Anterior cingulate cortex (tissue), 58 donors: ENCODE measurements at places on chromosomes 3 and 15.

DNA sequence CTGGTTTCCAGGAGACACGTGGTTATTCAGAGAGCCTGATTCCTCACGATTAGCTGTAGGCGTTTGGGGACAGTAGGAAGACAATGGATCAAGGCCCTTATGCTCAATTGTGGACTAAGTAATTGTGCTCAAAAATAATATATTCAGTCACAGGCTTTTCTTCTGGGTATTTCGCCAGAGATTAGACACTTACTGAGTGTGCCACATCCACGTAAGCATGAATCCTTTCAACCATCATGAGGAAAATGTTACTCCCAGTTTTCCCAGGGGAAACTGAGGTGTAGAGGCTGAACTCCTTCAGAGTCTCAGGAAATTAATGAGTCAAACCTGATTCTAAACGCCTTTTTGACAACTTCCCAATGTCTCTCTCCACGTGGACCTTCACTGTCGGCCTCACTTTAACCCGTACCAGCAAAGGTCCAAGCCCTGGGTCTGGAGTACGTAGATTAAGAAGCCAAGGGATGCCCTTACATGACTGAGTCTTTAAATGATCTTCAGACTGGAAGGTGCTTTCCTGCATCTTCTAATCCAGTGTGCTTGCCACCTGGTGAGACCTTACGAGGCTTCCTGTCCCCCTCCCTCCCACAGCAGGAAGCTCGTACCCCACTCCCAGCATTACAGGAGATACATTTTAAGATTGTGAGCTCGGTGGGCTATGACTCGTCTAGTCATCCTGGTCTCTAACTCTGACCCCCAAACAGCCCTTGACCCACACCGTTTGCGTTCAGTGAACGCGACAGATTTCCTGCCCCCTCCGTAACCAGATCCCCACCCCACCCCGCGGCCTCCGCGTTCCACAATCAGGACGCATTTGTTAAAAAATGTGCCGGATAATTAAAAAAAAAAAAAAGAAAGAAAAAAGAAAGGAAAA lies 1.7 kb downstream of the PKM start:
- DNase-seq: no peak

DNA sequence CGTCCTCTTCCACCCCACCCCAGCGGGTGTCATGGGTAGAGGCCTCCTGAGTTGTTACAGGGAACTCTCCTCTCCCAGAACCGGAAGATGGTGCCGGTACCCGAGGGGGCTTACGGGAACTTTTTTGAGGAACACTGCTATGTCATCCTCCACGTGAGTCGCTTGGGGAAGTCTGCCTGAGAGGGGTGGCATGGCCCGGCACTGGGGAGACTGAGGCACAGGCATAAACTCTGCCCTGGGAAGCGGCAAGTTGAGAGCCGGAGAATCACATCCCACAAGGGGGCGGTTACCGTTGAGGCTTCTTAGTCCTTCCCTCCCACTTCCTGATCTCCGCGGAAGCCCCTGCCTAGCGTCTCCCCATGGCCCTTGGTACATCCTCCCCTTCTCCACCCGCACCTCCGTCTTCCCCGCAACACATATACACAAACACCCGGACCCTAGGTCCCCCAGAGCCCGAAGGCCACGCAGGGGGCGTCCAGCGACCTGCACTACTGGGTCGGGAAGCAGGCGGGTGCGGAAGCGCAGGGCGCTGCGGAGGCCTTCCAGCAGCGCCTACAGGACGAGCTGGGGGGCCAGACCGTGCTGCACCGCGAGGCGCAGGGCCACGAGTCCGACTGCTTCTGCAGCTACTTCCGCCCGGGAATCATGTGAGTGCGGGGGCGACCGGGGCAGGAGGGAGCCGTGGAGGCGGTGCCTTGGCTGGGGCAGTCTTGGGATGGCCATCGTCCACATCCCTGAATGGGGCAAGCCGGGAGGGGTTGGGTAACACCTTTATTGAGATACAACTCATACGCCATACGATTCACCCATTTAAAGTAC lies 3.4 kb downstream of the VILL start:
- peak; percentile 59 for DNase-seq

- no peak for DNase-seq
Observed at GRCh38 chr3:78878011-78878410, 889.8 kb downstream of the ROBO1 start.

GRCh38 chr3:53919741-53920140 lies 28.1 kb upstream of the SELENOK start:
- DNase-seq: no peak

DNA sequence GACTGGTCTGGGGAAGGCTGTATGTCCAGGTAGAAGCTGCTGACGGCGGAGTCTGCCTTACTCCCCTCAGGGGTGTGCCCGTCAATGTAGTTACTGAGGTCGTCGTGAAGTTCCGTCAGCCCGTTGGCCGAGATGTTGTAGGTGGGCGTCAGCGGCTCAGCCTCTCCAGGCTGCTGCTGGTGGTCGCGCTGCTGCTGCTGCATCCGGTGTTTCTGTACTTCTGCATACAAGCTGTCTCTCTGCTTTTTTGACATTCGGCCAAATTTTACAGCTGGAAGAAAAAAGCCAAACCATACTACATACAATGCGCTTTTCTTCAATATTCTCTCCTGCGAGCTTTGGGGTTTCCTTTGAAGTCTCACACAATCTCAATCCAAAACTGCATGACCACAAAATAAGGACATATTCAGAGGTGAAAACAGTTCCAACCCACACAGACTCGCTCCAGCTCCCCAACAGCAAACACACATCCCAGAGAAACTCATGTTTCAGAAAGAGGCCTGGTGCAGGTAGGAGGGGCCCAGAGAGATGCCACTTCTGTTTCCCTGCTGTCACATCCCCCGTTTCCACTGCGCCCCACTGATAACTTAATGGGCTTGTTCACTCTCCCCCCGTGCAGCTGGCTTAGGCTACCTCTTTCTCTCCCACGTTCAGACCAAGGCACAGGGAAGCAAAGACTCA lies 32.5 kb upstream of the ICE2 start:
- DNase-seq: no peak

GRCh38 chr15:87082581-87082980 lies 1002.9 kb downstream of the AGBL1 start:
- no peak for DNase-seq

- DNase-seq: peak; percentile 88
Observed at GRCh38 chr3:50567386-50568167, at the start of gene C3orf18. C3orf18 (minus strand) TSS chr3:50567747; CDS start chr3:50565699, 2,048 bp downstream.

DNA sequence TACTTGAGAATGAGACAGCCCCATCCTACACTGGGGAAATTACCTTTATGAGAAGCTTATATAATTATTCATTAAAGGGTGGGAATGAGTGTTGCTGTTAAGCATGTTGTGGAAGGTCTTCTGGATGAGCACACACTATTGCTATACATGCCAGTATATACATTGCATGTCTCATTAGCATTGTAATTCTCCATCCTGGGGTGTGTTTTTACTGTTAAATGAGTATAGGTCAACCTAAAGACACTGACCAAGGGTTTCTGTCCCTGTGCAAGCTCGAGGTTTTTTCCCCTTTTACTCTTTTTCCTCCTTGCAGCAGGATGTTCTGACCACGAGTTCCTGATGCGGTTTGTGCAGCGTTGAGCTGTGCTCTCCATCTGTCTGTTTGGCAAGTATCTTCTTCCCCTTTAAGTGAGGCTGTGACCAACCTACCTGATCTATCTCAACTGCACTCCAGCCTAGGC lies 7.2 kb upstream of the IVD start:
- DNase-seq: no peak

DNA sequence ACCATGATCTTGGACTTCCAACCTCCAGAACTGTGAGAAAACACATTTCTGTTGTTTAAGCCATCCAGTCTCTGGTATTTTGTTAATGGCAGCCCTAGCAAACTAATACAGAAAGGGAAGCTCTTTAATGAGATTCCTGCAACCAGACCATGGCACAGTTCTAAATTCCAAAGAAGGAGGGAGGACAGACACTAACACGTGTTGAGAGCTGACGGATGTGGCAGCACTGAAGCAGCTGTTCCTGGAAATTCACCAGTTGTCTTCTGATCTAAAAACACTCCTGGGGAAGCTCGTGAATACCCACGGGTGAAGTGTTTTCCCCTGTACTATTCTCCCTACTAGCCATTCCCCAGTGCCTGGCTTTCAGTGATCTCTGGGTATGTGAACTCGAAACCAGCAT lies 56.7 kb downstream of the RPL22L1 start:
- DNase-seq: no peak

- DNase-seq: no peak
Observed at GRCh38 chr15:63046917-63047760, 4.6 kb downstream of the TPM1 start.

DNA sequence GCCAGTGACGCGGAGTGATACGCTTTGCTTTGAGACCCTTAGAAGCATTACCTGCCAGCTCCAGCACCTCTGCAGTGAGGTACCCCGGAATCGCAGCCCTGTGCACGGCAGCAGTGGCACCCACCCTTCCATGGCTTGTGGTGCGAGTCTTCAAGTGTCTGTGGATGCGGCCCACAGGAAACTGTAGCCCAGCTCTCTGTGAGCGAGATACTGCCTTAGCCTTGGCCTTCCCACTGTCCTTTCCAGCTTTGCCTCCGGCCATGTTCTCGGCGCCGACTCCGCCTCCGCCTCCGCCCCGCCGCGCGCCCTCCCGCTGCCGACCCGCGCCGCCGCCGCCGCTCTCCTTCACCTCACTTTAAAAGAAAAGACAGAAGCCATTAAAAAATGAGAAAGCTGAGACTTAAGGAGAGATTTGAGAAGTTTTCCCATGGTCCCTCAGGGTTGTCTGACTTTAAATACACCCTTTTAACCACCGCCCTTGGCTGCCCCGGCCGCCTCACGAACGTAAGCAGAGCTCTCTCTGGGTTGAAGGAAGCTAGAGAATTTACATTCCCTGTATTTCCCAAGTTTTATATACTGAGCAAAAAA lies 78.5 kb upstream of the FAM174B start:
- no peak for DNase-seq
